DMS79 treated with DMSO at 0.1 percent for 48 hours (cell line): ENCODE measurements at places on chromosomes 7 and 10.

- DNase-seq, result no peak
Measured at GRCh38 chr7:14807507-14807906, 95.0 kb downstream of the DGKB start.

DNA sequence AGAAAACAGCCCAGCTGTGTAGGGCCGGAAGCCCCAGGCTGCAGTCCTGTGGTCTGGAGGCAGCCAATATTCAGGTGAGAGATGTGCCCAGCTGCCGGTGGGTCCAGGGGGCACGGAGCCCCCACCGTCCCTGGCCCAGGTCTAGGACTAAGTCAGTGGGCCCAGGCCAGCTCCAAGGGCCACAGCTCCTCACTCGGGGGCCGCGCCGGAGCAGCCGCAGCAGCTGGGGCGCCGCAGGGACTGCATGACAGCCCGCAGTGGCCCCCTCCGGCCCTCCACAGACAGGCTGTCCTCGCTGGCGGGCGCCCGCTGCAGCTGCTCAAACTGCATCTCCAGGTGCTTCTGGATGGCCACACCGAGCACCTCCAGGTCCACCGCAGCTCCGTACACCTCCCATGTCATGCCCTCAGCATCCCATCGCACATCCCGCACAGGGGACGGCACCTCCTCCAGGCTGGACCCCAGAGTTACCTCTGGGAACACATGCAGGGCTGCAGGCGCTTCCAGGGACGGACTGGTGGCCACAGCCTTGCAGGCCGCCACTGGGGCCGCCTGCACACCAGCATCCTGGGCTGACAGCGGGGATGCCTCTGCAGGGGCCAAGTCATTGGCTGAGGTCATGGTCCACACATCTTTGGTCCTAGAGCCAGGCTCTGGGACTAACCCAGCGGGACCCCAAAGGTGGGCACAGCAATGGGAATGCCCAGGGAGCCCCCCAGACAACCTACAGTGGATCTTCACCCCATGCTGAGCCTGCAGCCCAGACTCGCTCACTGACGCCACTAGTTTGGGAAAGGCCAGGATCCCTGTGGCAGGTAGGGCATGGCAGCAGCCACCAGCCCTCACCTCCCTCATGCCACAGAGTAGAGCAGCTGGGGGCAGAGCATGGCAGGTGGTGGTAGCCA lies 7.0 kb downstream of the GPRIN2 start:
- DNase-seq, result no peak

DNA sequence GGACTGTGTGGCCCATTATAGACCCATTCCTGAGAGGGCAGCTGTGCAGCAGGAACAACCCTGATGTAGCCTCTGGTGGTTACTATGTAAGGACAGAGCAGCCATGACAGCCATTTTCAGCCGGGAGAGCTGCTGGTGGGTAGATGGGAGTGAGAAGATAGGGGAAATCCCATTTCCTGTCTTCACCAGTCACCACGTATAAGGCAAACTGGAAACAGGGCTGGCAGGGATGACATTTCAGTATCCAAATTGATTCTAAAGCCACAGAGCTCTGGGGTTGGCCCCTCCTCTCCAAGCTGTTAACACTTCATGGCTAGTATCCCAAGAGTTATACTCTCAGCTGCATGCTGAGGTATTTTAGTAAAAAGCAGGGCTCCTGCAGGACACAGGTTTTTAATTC lies 15.2 kb upstream of the FZD1 start:
- no peak for DNase-seq

GRCh38 chr10:80046629-80047441 lies 31.6 kb upstream of the TMEM254 start:
- peak; percentile 17 for DNase-seq
